Stimulated activated CD4-positive, alpha-beta T cell treated with anti-CD3 and anti-CD28 coated beads, Interleukin-4, amount 100 ng/mL, for 1 hour (primary cell): ENCODE measurements at places on chromosomes 11 and 22.

GRCh38 chr11:87180742-87181141, 143.0 kb downstream of the TMEM135 start:
- no peak for DNase-seq

DNA sequence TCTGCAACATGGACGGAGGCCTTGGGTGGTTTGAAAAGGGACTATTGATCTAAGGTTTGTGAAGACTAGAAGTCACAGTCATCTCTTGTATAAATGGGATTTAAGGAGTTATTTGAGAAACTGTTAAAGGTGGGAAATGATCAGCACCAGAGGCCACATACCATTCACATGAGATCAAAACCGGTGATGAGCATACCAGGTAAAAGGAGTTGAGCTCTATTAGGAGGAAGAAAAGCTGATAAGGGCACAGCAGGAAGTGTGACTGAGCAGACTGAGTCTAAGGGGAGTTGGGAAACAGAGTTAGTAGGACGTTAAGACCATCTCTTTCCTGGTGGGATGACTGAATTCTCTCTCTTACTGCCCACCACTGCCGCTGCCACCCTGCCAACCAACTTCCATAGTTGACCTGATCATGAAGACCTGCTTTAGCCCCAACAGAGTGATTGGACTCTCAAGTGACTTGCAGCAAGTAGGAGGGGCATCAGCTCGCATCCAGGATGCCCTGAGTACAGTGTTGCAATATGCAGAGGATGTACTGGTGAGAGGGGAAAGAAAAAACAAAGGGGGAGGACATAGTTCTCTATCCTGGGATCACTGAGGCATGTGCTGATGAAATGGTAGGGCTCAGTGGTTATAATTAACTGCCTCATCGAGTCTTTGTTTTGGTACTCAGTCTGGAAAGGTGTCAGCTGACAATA, 7.6 kb downstream of the EIF3F start:
- DNase-seq, result no peak

- DNase-seq, result no peak
These were observed 952 bp upstream of the CATSPERZ start for GRCh38 chr11:64298966-64299846.

DNA sequence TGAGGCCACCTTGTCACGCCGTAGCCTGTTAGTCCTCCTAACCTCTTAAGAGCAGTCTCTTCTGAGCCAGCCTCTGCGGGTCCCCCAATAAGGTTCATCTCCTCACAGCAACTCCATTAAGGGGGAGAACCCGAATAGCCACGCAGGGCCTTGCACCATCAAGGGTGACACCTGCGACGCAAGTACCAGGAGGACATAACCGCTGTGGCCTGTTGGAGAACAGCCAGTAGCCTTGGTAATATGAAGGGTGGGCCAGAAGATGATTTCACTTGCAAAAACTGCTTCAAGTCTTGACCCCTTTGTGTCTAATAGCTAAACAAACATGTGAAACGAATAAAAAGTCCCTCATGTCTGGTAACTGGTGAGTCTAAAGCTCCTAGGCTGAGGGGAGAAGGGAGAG, 14.8 kb downstream of the ARFGAP2 start:
- no peak for DNase-seq

- no peak for DNase-seq
These were observed 1078.3 kb downstream of the FAM181B start for GRCh38 chr11:81655351-81655750.

DNA sequence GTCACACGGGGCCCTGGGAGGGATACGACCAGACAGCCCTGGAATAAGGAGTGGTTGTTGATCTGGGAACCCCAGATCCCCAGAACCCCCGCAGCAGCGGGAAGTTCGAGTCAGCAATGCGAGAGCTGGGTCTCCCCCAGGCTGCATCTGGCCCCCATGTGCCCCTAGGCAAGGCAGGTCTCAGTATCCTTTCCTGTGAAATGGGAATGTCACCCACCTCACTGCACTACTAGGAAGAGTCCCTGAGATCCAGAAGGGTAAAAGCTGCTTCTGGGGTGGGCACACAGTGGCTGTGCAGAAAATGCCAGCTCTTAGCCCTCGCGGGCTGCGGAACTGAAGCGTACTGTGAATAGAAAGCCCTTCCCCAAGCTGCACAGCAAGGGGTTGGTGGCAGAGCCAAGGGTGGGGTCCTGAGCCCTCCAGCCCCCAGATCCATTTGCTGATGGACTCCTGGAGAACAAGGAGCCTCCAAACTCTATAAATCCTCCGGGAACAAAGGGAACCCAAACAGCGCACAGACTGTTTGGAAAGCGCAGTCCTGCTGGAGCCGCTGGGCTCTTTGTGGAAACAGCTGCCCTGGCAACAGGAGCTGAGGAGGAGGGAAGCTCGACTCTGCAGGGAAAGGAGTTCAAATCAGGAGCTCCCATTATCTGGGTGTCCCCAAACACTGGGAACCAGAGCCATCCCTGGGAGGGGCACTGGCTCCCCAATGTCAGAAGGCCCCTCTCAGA, 68.2 kb upstream of the SHISAL1 start:
- no peak for DNase-seq

DNA sequence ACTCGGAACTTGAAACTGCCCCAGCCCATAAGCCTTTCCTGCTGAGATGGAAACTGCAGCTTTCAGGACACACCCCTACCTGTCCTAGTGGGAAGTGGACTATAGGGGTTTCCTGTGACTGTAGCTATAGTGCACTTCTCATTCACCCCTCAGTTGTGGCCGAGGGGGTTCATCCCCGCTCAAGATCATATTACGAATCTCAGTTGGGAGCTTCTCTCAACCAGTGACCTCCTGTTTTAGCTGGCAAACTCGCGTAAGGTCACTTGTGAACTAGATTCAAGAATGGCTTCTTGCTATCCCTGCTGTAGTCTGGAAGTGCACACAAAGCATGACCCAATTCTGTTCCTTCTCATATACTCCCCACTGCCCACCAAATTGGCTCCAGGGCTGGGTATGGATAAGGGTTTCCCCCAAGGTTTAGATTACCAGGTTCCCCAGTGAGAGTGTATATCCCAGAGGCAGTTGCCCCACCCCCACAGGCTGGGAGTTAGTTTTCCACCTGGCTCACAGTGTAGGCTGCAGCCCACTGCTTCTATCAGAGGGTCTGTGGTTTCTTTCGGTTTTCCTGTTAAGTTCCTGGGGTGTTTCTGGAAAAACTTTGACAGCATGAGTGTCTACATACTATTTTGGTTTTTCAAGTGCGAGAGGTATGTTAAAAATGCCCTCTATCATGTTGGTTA, 812.9 kb downstream of the JRKL start:
- DNase-seq, result no peak

DNA sequence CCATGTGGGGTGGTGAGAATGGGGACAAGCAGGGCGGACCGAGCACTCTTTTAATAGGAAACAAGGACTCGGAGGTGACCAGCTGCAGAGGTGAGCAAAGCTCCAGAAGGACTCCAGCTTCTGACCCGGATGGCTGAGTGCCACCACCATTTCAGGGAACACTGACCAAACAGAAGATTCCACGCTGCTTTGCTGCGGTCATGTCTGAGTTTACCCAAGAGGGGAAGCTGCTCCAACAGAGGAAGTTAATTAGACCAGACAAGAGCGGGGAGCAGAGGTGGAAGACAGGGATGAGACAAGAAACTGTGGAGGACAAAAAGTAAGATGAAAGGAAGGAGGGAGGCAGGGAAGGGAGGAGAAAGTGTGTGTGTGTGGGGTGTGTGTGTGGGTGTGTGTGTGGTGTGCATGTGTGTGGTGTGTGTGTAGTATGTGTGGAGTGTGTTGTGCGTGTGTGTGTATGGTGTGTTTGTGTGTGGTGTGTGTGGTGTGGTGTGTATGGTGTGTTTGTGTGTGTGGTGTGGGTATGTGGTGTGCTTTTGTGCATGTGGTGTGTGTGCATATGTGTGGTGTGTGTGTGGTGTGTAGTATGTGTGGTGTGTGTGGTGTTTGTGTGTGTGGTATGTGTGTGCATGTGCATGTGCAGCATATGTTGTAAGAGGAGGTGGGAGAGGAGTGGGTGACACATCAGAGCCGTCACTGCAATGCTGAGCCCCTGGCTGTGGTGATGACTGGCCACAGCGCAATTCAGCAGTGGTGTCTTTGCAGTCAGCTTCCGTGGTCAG, 82.2 kb upstream of the AKIP1 start:
- no peak for DNase-seq

GRCh38 chr11:100863080-100863581, 176.0 kb downstream of the ARHGAP42 start:
- DNase-seq, result no peak

DNA sequence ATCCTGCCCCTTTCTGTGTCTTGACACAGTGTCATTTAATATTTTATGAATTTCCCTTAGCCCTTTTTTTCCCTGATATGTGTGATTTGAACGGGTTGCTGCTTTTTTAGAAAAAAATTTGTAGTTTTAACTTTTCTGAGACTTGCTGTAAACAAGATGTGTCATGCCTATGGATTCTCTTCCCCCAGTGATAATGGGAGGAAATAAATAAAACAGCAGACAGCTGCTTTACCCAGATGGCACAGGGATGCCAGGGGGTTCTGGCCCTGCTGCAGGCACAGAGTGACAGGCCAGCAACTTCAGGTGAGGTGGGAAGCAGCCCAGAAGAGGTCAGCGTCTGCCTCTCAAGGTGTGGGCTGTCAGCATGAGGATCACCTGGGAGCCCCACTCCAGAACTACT, 266.9 kb downstream of the KIRREL3 start:
- no peak for DNase-seq

DNA sequence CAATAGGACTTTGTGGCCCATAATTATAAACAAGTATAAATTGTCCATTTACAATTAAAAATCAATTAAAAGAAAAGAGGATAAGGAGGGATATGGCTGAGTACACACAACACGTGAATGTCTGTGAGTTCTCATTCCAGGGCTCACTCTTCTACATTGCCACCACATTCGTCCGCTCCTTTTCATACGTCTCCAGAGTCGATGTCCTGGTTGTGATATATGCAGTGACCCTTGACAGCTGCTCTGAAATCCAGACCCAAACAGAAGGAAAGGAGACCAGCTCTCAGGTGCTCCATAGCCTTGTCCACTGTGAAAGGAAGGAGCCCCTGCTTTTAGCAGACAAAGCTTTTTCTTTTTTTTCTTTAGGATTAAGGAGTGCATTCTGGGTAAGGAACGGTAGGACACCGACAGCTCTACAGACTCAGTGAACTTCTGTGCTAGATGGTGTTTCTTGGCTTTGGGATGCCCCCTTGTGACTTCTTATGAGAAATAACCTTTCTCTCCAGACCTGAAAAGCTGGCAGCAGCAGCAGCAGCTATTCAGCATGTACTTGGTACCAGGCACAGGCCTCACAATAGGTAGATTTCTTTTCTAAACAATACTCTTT, 19.7 kb upstream of the DNAJB13 start:
- DNase-seq, result no peak

GRCh38 chr11:63564056-63564774, 1.0 kb upstream of the PLAAT2 start:
- DNase-seq, result no peak

DNA sequence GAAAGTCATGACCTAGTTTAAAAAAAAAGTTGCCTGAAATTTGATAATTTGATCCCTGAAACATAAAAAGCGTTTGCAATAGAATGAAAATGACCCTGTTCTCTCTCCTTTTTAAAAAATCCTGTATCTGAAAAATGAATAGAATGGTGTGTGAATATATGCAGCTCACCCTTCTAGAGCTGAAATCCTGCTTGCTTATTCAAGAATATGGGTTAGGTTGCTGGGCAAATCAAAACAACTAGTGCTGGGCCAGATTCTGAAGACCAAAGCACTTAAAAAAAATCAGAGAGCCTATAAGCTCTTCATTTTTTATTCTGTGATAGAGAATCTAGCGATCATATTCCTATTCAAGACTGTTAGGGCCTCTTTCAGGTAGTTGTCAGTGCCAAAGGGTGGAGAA, 131.6 kb downstream of the MPPED2 start:
- no peak for DNase-seq

DNA sequence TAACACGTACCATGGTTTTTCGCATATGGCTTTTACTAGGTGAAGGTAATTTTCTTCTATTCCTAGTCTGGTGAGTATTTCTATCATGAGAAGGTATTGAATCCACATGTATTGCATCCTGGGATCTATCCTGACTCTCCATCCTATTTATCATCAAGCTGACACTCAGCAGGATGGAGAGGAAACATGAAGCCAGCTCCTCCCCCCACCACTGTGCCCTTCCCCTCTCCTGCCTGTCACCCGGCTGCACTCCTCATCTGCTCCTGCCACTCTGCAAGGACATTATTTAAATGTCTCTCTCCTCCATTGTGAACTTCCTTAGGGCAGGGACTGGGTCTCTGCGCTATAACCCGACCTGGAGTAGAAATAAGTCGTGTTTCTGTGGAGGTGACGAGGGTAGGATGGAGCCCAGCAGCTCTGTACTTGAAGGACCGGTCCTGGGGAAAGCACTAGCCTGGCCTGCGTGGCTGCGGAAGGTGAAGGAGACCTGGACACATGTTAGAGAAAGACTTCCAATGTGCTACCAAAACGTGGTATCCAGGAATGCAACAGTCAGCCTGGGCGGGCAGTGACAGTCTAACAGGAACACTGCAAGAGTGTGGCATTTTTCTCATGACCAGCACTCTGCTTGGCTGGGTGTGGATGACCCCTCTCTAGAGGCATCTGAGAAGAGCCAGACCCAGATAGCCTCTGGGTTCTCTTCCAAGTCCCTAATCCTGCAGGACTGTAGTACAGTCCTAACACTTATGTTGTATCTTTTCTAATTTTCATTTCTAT, 111.2 kb downstream of the MICAL3 start:
- no peak for DNase-seq

- DNase-seq, result no peak
These were observed 125.3 kb upstream of the BMAL1 start for GRCh38 chr11:13152264-13152663.

DNA sequence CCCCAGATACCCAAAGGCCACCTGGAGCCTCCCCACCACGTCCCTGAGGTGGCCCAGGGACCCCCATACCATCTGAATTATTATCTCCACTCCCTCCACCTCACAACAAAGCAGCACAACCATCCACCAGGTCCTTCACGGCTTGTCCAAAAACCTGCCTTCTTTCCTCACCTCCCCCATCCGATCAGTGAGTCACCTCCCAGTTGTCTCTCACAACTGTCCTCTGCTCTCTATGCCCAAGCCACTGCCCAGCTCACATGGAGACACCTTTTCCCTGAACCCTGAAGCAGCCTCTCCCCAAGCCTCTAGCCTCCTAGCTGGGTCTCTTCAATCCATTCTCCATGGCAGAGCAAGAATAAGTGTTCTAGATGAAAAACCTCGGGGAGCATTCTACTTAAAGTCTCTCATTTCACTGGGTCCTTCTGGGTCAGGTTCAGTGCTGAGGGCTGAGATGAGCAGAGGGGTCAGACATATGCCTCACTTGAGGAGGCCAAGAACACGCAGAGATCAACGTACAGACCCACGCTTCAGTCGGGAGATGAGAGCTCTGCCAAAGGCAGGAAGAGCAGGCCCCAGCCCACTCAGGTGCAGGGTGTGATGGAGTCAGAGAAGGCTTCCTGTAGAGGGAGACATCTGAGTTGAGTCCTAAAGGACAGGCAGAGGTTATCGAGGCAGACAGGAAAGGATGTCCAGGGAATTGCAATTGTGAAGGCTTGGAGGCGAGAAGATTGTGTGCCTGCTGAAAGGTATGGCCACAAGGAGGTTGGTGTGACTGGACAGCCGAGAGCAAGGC, 74.7 kb downstream of the PDE2A start:
- no peak for DNase-seq
